ENCODE measurements at places on chromosomes 6 and 20.

DNA sequence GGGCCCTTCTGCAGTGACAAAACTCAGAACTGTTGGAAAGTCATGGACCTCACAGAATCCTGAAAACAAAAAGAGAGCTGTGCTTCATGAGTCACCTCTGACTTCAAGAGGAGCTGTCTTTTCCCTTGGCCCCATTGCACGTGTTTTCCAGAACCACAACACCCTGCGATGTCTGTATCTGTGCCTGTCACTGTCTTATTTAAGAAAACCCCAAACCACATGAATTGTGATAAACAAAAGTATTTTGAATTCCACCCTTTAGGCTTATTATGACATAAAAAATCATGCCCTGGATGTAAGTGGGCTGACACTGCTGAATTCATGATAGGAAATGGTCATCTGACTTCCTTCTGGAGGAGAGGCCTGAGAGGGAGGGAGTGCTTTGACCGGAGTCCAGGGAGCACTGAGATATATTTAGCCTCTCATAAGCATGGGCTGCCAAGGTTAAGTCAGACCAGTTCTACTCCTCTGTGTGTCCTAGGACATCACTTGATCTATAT is 96.4 kb upstream of the DUSP22 start:
- DNase-seq: peak; percentile 43

GRCh38 chr20:32004963-32005362 is 5.3 kb upstream of the CCM2L start:
- DNase-seq: no peak

DNA sequence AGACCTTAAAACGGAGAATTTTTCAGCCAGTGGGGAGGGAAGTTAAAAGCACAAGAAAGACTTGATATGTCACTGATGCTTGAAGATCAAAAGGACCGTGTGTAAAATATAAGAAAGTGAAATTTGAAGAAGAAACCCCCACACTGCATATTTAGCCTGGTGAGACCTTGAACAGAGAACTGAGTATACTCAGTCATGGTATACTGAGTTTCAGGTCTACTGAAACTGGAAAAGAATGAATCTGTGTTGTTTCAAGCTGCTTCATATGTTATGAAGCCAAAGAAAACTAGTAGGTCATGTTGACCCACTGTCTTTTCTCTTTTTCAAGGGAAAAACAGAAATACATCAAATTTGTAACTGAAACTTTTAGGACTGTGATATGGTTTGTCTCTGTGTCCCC is 443.8 kb upstream of the GJE1 start:
- DNase-seq: no peak

- no peak for DNase-seq
Observed at GRCh38 chr6:15513801-15514711, 148.8 kb downstream of the DTNBP1 start.

DNA sequence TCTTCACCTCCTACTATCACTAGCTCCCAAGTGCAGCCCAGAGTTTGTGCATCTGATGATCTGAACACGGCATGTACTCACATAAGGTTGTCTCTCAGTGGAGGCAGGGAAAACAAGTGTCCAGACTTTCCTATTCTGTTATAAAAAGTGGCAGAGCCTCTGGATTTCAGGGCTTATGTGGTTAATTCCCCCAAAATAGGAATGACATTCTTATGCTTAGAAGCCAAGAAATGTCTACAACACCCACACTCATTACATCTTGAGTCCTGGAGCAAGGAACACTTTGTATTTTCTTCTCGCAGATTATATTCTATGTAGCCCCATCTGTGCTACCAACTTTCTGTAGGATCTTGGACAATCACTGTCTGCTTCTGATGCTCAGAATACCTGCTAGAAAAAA is 13.5 kb upstream of the SEMG1 start:
- DNase-seq: no peak

- DNase-seq: no peak
Observed at GRCh38 chr6:168428863-168429262, 12.1 kb upstream of the SMOC2 start.

DNA sequence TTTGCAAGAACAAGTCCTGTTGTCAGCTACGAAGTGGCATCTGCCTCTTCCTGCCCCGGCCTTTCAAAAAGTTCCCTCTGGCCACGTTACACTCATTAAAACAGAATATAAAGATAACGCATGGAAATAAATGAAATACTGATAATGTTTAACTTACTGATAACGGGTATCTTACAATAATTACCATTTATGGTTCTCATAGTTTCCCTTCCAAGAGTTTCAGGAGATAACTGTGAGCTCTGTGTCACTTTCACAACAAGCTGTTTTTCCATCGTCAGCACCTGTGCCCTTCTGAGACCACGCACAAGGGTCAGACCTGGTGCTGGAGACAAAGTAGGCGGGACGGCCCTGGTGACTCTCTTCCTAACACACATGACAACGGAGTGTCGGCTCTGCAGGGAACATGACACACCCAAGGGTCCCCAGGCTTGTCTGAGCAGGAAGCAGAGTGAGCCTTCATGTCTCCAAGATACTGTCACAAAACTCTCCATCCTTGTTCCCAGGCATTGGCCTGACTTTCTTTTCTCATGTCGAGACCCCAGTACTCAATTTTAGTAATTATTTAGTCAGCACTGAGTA is 86.2 kb upstream of the THBS2 start:
- no peak for DNase-seq

- no peak for DNase-seq
Observed at GRCh38 chr6:144350528-144350880, 65.4 kb downstream of the UTRN start.

- DNase-seq: no peak
Observed at GRCh38 chr6:47034421-47034820, 7.7 kb downstream of the ADGRF1 start.

GRCh38 chr20:19213946-19214490 is 1.6 kb downstream of the SLC24A3 start:
- DNase-seq: no peak

DNA sequence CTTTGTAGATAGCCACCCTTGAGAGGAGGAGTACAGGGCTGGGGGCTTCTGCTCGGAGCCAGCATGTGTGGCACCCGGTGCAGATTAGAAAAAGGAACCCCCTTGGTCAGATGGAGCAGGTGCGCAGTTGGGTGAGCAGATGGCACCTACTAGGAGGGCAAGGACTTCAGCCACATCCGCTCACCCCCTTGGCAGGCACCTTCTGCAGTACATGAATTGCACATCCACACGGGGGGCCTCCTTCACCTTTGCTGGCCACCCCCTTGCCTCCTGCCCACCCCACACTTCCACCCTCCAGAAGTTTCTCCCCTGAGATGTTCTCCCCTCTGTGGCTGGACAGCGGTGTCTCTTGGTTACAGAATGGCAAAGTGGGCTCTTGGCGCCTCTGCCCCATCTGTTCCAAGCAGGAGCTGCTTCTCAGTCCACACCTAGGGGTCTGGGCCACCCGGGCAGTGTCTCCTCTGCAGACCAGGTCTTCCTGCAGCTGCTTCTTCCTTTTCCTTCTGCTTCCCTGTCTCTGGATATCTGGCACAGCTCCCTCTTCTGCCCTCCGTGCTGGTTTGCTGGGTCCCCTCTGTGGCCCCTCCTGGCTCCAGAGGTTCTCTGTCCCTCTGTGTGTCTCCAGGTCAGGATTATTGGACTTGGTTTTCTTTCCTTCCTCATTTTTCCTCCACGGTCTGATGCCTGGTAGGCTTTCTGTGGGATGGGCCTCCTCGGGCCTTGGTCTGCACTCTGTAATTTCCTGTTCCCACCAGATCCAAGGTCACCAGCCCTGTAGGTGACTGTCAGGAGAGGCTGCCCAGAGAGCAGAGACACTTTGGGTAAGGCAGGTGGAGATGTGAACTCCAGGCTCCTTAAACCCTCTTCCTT is 4.1 kb downstream of the MDFI start:
- DNase-seq: no peak

GRCh38 chr6:89050697-89051096 is 29.9 kb upstream of the PNRC1 start:
- no peak for DNase-seq

DNA sequence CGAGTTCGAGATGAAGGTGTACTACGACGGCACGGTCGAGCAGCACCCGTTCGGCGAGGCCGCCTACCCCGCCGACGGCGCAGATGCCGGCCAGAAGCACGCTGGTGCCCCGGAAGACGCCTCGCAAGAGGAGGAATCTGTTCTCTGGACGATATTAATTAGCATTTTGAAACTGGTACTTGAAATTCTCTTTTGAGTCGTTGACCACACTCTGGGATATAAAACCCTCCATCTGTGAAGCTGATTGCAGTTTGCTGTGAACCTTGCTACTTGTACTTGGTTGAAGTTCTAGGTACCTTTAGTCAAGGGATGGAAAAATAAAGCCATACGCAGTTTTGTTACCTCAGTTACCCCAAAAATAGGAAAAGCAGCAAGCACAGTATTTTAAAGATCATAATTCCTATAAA is 917 bp downstream of the C6orf120 start:
- DNase-seq: no peak

- no peak for DNase-seq
Observed at GRCh38 chr6:47130086-47130485, 88.0 kb upstream of the ADGRF1 start.

GRCh38 chr20:2465100-2465499 is 5.5 kb downstream of the SNRPB start:
- DNase-seq: no peak

- no peak for DNase-seq
Observed at GRCh38 chr20:44849703-44850102, 35.8 kb upstream of the YWHAB start.

DNA sequence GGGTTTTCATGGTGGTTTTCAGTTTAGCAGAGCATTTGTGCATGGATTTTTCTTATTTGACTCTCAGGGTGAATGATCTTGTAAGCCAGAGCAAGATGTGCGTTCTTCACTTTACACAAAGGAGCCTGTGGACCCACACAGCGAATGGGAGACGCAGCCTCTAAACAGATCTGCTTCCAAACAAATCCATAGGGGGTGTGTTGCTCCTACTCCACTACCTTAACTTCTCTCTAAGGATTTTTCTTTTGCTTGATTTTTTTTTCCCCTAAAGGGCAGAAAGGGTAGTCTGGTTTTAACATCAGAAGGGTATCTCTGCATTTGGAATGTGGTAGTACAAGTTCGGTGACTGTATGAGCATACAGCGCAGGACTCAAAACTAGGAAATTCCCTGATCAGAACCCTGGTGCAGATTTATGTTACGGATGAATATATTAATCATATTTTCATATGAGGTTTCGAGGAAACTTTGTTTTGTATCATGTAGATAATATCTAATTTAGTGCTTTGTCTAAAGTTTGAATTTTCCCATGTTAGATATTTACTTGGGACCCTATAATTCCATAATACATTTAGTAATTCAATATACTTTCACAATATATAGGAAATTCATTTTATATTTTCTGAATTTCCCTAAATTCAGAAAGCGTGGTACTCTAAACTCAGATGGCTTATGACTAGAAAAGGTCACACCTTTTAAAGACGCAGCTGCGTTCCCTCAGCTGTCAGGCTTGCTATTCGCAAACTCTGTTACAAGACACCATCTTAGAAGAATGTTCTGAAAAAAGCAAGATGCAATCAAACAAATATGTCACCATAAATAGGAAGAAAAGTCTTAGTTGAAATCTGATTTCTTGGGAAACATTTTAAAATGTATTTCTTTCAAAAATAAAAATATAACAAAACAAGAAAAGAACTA is 196.9 kb downstream of the TMEM242 start:
- DNase-seq: no peak

DNA sequence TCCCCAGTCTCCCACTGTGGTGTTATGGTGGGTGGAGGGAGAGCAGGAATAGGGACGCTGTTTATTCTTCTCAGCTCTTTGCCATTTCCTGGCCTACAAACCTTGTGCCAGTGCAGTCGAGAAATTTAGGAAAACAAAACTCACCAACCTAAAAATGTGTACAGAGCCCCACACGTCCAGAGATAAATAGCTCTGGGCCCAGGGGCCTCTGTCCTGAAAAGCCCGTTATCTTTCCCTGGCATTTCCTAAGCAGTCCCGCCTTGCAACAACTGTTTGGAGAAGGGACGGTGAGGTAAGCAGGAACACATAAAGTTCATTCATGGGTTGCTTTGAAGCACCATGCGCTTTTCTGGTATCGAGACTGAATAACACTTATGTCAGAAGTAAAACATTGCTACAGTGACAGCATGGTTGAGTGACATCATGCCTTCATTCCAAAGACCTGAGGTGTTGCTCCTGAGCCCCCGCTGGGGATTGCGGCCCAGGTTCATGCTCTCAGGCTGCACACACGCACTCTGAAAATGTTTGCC is 80.1 kb upstream of the NXT1 start:
- DNase-seq: no peak

- no peak for DNase-seq
Observed at GRCh38 chr20:17694767-17695166, 5.0 kb upstream of the BANF2 start.

DNA sequence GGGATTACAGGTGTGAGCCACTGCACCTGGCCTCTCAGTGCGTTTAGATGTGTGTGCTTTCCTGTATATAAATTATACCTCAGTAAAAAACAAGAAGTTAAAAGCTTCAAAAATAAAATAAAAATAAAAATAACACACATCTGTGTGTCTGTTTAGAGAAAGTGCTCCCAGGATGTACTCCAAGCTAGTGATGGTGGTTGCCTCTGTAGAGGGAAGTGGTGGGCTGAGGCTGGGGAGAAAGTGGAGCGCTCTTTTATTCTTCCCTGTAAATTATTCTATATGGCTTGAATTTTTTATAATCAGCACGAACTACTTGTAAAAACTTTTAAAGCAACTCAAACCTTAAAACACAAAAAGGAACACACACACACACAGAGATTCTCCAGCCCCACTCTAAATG is 29.0 kb downstream of the PTGIS start:
- DNase-seq: no peak

- DNase-seq: no peak
Observed at GRCh38 chr6:10082385-10082784, 332.5 kb downstream of the TFAP2A start.

DNA sequence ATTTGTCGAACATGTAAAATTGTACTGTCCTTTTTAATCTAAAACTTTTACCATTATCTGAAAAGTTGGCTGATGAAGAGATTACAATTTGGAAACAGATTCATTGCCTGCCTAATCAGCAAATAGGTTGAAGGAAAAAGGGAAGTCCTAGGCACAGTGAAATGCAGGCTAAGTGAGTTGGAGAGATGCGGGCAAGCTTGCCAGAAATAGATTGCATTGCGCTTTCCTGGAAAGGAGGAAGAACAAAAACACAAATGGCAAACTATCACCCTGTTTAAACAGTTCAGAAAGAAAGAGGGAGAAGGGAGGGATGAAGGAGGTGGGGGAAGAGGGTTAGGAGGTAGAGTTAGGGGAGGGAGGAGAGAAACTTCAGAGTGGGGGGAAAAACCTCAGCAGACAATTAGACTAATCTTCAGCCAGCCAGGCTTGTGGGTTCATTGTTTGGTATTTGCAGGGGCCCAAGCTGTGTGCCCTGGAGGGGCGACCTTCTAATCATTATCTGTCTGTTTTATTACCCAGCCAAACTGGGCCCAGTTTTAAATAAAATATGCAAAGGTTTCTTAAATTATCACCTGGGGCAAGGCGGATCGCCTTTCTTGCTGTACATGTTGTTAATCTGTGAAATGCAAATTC is 465.2 kb downstream of the TFAP2B start:
- DNase-seq: no peak

DNA sequence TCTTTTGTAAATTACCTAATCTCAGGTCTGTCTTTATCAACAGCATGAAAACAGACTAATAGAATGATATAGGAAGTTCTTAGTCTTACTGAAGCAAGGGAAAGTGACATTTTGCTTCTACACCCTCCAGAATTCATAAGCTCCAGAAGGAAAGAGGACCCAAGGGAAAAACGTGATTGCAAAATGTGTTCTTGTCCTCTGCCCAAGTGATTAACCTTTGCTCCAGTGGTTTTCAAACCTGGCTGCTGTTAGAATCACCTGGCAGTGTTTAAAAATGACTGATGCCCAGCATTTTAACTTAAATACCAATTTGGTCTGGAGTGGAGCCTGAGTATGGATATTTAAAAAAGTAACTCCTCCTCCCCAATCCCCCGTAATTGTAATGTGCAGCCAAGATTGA is 191.4 kb downstream of the SLC16A10 start:
- no peak for DNase-seq

All from lower leg skin (tissue), 4 donors.